ENCODE measurements at places on chromosomes 5 and 9.
A peak's percentile ranks its signal among the peaks of the same experiment; 100 is the strongest.

DNA sequence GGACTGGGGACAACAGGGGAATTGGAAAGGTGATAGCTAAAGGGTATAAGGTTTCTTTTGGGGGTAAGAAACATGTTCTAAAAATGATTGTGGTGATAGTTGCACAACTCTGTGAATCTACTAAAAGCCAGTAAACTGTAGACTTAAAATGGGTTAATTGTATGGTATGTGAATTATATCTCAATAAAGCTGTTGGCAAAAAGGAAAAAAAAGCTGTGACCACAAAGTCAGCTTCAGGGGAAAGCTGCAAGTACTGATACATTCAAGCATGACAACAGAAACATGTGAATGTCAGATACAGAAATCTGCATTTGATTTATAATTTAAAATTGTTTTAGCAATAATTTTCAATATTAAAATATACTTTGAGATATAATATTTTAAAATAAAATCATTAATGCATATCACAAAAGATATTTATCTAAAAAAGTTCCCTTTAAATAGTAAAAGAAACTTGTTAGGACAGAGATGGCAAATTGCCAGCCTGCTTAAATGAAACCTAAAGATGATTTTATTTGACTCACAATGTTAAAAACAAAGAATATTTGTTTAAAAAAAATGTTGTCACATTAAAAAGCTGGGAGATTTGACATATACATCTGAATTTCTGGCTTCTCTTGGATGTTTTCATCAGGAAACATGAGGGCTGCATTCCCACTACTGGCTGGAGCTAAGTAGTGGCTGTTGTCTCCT lies 66.0 kb downstream of the TBCA start:
- no peak for DNase-seq

DNA sequence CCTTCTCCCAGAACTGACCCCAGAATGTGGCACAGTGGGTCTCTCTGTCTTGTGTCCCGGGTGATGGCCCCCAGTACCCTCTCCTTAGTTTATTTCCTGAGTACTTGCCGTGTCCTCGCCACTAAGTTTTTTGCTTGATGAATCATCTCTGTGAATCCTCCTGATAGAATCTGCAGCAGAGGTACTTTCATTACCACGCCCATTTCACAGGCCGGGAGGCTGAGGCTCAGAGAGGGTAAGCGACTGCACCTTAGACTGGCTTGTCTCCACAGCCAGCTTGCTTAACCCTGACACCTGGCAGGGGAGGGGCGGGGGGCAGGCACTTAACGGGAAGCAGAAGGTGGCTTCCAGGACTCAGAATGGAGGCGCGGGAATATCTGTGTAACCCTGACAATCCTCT lies 7.9 kb upstream of the IER5L start:
- peak; percentile 32 for DNase-seq

- no peak for DNase-seq
Observed at GRCh38 chr5:135213466-135214239, 179.6 kb upstream of the PITX1 start.

DNA sequence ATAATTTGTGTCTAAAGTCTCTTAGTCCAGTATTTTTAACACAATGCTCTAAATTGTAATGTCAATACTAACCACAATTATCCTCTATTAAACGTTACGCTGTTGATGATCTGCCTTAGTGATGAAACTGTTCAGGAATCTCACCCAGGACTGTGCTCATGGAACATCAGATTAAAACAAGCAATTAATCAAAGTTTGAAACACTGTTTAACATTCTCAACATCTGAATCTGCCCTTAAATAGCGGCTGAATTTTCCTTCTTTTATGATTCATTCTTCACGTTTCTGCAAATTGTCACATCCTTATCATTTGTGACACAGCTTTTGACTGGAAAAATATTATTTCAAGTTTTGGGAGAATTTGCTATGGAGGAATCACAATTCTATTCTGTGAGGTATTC lies 113.8 kb downstream of the MARCHF11 start:
- DNase-seq = no peak

GRCh38 chr9:91187965-91188344 lies 173.8 kb downstream of the AUH start:
- no peak for DNase-seq

- no peak for DNase-seq
Observed at GRCh38 chr5:124477577-124477976, 268.9 kb downstream of the ZNF608 start.

GRCh38 chr5:113757508-113757907 lies 244.0 kb downstream of the YTHDC2 start:
- no peak for DNase-seq

- no peak for DNase-seq
Observed at GRCh38 chr5:111075520-111075919, 4.0 kb downstream of the TSLP start.

DNA sequence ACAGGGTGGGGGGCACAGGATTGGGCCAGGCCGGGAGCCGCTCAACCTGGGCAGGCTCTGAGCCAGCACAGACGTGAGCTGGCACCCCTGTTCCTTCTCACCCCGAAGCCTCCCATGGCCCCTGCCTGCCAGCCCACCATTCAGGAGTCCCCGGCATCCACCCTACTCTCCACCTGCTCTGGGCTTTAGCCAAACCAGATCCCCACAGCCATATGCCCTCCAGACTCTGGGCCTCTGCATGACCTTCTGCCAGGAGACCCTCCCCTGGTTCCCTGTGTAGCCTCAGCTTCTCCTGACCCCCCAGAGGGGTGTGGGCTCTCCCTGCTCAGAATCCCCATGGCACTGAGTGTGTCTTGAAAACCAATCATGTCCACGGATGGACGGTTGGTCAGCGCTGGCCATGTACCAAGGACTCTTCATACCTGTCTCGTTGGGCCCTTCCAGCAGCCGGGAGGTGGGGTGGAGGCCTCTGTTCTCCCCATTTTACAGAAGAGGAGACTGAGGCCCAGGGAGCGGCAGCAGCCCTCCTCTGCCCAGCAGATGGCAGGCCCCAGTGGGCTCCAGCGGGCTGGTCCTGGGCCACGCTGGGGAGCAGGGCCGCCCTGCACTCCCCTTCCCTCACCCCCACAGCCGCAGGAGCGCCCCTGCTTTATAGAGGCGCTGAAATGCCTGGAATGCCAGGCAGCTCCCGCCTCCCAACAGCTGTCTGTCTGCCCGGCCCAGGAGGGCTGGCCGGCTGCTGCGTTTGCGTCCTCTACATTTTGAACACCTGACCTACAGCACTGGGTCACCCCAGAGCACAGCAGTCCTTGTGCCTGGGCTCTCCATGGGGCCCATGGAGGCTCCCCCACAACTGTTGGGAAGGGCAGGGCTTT lies 3.5 kb upstream of the MYMK start:
- no peak for DNase-seq

DNA sequence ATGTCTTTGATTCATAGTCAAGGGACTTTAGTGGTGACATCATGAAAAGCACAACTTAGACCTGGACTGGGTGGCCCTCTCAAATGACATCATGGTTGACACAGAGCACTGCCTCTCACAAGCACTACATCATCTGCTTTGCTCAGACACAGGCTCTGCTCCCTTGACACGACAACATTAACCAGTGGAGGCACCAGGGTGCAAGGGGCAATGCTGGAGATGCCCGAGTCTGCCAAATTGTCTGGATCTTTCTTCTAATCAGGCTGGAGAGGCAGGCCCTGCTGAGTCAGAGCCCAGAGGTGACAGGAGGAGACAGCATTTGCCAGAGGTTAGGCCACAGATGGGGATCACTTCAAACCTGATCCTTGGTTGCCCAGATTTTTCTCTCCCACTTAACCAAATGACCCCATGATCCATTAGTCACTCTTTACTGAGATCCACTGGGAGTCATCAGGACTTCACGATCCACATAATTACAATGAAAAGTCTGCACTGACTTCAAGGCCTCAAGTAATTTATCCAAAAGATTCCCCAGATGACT lies 174.4 kb downstream of the SLIT3 start:
- no peak for DNase-seq

DNA sequence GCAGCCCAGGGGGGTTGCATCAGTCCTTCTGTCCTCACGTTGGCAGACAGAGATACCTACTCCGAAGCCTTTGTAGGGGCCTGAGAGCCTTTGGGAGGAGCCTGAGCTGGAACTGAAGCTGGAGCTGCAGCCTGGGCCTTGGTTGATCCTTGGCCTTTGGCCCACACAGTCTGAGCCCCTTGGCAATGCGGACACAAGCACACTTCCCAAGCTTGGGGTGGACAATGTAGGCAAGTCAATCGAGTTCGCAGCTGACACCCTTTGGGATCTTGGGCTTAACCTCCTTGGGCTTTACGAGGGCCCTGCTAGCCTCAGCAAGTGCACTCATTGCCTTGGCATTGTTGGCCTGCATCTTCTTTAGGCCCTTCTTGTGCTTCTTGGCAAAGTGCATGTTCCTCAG lies 5.9 kb downstream of the CSNK1A1 start:
- DNase-seq = no peak

DNA sequence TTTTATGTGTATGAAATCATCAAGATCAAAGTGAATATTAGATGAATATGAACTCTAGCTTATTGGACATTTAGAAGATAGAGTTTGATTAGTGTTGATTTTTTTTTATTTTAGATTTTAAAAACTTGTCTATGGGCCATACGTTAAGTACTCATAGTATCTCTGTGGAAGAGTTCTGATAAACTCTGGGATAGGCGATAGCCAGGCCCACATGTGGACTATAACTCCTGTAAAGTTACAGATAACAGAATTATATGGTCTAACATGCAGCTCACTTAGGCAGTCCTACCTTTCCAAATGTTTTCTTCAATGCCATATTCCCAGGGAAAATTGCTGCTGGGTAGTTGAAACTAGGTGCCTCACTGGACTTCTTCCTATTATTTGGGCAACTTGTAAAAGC lies 10.4 kb downstream of the SLC31A1 start:
- DNase-seq = no peak

DNA sequence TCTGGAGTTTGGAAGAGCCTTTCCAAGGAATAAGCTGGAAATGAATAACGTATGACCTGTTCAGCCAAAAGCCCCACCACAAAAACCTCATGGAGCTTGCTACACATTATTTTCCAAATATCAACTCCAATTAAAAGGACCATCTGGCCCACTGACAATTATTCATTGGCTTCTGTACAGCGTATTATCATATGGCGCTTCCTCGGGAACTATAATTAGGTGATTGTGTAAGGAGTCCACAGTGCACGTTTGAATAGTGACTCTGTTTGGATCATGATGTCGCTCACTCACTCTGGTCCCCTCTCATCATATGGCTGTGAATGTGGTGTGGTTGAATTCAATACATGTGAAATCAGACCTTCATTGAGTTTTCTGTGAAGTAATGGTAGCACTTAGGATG lies 52.1 kb downstream of the GDNF start:
- no peak for DNase-seq

GRCh38 chr9:104855807-104856206 lies 72.1 kb downstream of the ABCA1 start:
- DNase-seq = no peak

DNA sequence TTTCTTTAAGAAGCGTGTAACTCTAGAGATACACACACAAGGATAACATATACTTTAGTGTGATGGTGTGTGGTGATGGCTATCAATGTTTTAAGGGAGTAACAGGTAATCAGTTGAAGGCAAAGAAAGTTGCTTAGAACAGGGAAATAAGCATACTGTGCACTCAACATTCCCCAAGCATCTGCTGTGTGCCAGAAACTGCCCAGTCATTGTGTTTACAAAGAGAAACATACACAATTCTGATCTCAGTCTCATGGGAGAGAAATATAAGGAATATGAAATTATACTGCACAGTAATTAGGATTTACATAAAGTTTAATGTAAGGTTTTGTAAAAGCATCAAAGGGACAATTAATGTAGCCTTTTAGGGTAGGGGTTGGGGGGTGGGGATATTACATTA lies 224.1 kb upstream of the TYRP1 start:
- no peak for DNase-seq

GRCh38 chr5:81533629-81534405 lies 139.9 kb upstream of the ACOT12 start:
- no peak for DNase-seq

DNA sequence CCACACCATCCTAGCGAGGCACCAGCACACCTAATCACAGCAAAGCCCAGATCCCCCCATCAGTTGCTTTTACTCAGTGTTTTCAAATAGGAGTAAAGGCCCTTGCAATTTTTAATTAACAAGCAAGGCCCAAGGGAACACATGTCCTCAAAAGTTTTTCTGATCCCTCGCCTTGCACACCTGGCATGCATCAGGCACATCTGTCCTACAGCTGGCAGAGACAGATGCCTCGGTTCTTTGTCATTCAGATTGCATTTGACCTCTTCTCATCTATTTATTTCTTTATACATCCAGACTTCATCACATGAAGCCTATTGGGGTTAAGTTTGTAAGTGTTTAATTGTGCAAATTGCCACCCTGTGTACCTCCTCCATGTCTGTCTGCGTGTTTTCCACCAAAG lies 241.4 kb downstream of the MARCHF11 start:
- DNase-seq = no peak

- DNase-seq = no peak
Observed at GRCh38 chr5:132104556-132104955, 31.0 kb downstream of the CSF2 start.

GRCh38 chr5:15575666-15576065 lies 75.7 kb downstream of the FBXL7 start:
- DNase-seq = no peak

GRCh38 chr9:94250456-94250855 lies 8.6 kb upstream of the ZNF169 start:
- DNase-seq = no peak

DNA sequence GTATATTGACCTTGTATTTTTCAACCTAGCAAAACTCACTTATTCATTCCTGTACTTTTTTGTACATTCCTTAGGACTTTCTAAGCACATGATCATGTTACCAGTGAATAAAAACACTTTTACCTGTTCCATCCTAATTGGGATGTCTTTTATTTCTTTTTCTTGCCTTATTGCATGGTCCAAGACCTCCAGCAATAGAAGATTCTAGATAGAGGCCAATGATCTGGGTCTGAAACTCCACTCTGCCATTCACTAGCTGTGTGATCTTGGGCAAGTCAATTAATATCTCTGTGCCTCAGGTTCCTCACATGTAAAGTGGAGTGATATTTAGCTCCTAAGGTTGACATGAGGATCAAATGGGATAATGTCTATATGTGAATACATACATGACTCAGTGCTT lies 8.5 kb upstream of the EXOSC2 start:
- no peak for DNase-seq

DNA sequence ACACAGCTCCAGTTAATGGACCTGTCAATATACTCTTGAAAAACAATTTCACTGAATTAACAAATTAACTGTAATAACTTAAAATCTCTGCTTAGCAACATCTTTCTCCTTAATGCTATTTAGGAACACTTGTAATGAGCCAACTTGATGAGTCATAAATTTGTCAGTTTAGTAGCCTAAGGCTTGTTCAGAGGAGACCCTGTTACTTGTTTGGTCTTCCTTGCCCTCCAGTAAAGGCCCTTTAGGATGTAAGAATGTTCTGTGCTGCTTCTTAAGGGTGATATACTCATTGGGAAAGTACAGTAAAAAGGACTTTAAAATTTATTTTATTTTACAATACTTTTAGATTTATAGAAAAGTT lies 11.4 kb upstream of the MATR3 start:
- no peak for DNase-seq

GRCh38 chr5:1418921-1419280 lies 26.3 kb downstream of the SLC6A3 start:
- DNase-seq = no peak

Data from stimulated activated CD4-positive, alpha-beta T cell treated with anti-CD3 and anti-CD28 coated beads, Interleukin-4, amount 100 ng/mL, for 24 hours (primary cell).